Esophagus (tissue), 2 donors: ENCODE measurements at places on chromosomes 12 and 14. TPM values are rescaled to one million over a fixed set of nuclear protein-coding genes. Genes with fewer than 3 reads are reported as not detected.

RBM19 gene
- polyA plus RNA-seq: 18.5 TPM

PAH gene
- polyA plus RNA-seq: 0.11 TPM

C14orf132 gene
- polyA plus RNA-seq: 4.2 TPM

KRT83 gene
- polyA plus RNA-seq: not detected

SLC5A8 gene
- polyA plus RNA-seq: 0.02 TPM

TMEM132D gene
- polyA plus RNA-seq: not detected

CYP27B1 gene
- polyA plus RNA-seq: 0.64 TPM

MYL2 gene
- 0.92 TPM for polyA plus RNA-seq

OVCH1 gene
- 0.02 TPM for polyA plus RNA-seq

SOAT2 gene
- polyA plus RNA-seq: 0.16 TPM

HSPA2 gene
- polyA plus RNA-seq: 45.4 TPM

SNRNP35 gene
- polyA plus RNA-seq: 26.1 TPM

TMEM117 gene
- polyA plus RNA-seq: 6.6 TPM

TMEM19 gene
- 32.1 TPM for polyA plus RNA-seq
